GM23248 (cell line): ENCODE measurements at places on chromosomes 12 and 14. TPM values are rescaled to one million over a fixed set of nuclear protein-coding genes. Genes with fewer than 3 reads are reported as not detected.

Gene LRRC9
- total RNA-seq, result not detected in 2 replicates

Gene ADAM21
- 0.97 TPM in 1 of 2 replicates, not detected in the other for total RNA-seq

Gene POTEM
- not detected in 2 replicates for total RNA-seq

Gene MYL2
- not detected in 2 replicates for total RNA-seq

Gene BCL2L14
- total RNA-seq, result not detected in 2 replicates

Gene KCNH3
- not detected in 2 replicates for total RNA-seq

Gene BIN2
- total RNA-seq, result not detected in 2 replicates

Gene JAG2
- 0.13 and 1.5 TPM in 2 replicates for total RNA-seq

Gene GZMH
- not detected in 2 replicates for total RNA-seq

Gene KRT82
- total RNA-seq, result not detected in 2 replicates

Gene FIGNL2
- total RNA-seq, result 0.32 and 0.76 TPM in 2 replicates

Gene TMPRSS12
- total RNA-seq, result not detected in 2 replicates

Gene INTS13
- 31.6 and 49.7 TPM in 2 replicates for total RNA-seq

Gene PCED1B
- total RNA-seq, result 2.9 and 3.5 TPM in 2 replicates

Gene GSG1
- 0.86 and 1.3 TPM in 2 replicates for total RNA-seq

Gene PAPLN
- 0.22 and 1.0 TPM in 2 replicates for total RNA-seq

Gene ABCD2
- total RNA-seq, result 0.11 TPM in 1 of 2 replicates, not detected in the other

Gene HOXC12
- not detected in 2 replicates for total RNA-seq

Gene TRIAP1
- 45.6 and 47.0 TPM in 2 replicates for total RNA-seq

Gene CLBA1
- total RNA-seq, result 10.4 and 13.5 TPM in 2 replicates

Gene PMEL
- total RNA-seq, result 0.13 and 2.3 TPM in 2 replicates

Gene RESF1
- 6.3 and 8.3 TPM in 2 replicates for total RNA-seq
